ENCODE measurements at places on chromosomes 6 and 20.

- DNase-seq = peak; percentile 68
Measured at GRCh38 chr6:157912326-157912725, 69.3 kb upstream of the SYNJ2 start.

DNA sequence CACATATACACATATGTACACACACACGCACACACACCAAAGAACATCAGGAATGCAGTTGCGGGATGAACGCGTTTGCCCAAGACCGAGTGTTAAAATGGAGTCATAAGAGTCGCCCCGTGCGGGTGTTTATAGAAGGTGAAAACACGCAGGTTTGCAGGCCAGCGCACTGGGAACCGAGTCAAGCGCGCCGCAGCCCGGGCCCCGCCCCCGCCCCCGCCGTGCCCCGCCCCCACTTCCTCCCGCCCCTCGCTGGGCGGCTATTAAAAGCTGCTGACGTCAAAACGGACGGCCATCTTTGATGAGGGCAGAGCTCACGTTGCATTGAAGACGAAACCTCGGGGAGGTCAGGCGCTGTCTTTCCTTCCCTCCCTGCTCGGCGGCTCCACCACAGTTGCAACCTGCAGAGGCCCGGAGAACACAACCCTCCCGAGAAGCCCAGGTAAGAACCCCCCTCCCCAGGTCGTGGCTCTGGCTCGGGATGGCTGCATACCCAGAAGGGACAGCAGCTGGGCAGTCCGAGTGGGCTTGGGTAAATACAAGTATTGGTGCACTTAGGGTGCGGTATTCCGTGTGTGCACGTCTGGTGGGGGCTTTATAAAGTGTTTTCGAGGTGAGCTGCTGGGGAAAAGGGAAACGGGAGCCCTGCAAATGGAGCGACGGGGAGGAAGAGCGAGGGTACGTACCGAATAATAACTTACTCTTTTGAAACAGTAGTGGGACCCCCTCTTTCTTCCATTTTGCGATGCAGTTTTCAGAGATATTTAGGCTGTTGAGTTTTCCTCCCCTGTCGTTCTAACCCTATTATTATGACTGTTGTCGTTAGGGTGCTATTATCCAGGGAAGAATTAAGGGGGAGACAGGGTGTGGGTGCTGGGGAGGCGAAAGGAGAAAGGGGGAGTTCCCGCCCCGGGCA, at the start of gene SNAP25:
SNAP25 (plus strand) TSS at position 295 of the 916 bp plus-strand sequence. CDS start 56,662 bp downstream, outside the sequence.
- peak; percentile 83 for DNase-seq

GRCh38 chr20:40689100-40689942, at the start of gene MAFB:
Gene MAFB, minus strand, starts transcription at chr20:40689236. Its CDS starts 386 bp downstream, at chr20:40688850.
- peak; percentile 98 for DNase-seq

DNA sequence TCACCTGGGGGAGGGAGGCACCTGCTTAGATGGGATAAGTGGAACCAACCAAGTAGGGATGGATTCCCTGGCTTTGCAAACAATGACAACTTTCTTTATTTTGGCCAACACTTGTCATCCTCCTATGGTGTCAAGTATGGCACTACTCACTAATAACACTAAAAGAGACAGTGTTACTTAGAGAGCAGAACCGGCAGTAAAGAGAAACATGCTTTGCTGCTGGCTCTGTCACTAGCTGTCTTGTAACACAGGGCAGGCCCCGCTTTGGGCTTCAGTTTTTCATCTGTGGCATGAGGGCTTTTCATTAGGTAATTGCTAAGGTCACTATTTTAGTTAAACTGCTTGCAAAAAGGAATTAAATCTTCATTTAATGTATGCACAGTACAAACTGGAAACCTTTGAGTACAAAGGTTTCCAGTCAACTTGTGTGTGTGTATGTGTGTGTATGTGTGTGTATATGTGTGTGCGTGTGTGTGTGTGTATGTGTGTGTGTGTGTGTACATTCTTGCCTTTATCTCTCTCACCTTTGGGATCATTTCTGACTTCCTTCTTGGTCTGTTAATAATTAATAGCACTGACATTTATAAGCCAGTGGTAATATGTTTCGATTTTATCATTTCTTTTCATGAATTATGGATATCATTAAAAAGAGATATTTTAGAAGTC, 64.7 kb downstream of the BTBD3 start:
- DNase-seq = no peak

DNA sequence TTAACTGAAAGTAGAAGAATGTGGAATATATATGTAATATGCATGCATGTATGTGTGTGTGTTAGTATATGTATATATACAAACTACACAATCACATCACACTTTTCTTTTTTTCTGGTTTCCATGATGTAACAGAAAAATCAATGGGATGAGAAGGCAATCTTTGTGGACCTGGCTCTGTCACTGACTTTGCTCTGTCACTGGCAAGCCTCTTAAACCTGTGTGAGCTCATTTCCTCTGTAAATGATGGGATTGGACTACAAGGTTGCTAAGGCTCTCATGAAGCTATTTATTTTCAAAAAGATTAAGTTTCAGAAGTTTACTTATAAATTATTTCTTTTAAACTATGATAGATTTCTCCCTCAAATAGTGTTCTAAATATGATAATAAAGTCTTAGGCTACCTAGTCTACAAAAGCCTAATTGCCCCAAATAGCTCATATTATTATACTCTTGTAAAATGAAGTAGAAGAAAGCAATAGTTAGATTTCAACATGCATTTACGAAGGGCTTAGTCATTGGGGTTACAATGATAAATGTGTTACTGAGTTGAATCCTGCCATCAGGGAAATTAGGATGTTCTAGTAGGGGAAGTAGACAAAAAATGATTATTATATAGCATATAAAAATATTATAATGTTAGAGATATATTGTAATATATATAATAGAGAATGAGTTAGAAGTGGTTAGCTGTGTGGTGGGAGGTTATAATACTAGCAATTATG, 129.3 kb downstream of the AFG1L start:
- DNase-seq = peak; percentile 5

DNA sequence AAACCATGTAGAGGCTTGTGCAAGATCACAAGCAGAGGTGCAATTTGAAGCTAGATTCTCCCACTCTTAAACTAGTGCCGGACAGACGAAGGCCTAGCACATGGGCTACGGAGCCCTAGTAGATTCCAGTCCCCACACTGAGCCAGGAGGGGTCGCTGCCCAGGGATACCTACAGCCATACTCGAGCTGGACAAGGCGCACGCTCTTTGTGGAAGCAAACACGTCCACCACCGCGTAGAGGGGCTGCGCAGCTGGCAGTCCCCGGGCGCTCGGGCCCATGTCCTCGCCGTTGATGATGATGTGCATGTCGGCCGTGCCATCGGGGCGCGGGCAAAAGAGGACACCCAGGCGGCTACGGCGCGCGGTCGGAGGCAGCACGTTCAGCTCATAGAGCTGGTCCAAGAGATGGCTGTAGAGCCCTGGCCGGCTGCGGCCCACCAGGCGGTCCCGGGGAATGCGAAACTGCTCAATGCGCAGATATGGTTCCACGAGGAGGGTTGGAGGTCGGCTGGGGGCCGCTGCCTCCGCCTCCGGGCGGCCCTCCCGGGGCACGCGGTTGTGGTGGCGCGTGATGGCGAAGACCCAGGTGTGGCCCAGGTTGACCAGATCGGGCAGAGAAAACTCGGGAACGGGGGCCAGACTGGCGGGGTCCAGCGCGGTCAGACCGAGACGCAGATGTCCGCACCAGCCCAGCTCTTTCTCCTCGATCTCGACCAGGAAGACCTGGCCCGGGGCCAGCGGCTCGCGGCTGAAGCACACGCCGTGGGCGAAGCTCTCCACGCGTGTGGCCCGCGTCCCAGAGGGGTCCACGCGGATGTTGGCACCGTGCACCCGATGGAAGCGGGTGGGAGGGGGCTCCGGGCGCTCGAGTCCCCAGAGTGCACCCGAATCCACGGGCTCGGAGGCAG, 677 bp downstream of the NEURL2 start:
- DNase-seq = peak; percentile 93

DNA sequence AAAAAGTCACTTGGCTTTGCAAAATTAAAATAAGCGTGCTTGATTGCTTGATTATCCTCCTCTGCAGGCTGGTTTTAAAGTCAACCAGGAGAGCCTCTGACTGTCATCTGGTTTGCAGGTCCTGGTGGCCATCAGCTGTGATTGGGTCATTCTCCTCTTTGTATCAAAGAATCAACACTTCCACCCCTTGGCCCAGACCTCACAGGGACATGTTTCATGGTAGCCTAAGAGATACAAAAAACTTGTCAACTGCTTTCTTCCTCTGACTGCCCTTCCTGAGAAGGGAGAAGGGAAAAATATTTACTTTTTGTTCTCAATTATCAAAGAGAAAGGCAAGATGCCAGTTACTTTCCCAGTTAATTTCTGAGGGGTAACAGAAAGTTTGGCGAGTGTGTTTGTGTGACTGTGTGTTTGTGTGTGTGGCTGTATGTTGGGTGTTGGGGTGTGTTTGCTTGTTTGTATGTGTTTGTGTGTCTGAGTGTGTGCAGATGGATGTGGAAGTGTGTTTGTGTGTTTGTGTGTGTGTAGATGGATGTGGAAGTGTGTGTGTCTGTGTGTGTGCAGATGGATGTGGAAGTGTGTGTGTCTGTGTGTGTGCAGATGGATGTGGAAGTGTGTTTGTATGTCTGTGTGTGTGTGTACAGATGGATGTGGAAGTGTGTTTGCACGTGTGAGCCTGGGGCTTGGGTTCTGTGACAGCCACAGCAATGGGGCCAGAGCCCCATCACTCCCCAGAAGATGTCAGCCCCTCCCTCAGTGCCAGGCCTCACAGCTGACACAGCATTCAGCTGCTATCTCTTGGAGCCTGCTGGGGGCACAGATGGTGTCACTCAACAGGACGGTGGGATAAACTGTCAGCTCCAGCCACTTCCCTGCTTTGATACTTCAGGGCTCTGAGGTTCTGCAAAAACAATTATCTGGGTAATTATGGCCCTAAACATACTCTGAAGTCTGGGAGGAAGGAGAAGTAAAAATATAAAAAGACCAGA, 98.6 kb upstream of the RNF24 start:
- DNase-seq = peak; percentile 71

DNA sequence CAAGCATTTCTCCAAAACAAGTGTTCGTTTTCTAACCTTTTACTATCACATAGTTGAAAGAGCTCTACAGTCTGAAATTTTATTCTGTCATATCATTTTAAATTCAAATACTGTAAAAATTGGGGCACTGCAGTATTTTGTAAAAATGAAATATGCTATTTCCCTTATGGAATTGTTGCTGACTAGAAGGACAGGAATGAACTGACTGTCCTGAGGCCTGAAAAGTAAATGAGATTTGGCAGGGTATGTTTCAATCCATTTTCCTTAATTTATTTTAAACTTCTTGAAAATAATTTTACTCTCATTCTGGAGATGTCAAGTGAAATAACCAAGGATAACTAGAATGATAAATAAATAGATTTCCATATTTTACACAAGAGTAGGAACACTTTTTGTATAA, 11.9 kb upstream of the PNRC1 start:
- no peak for DNase-seq

DNA sequence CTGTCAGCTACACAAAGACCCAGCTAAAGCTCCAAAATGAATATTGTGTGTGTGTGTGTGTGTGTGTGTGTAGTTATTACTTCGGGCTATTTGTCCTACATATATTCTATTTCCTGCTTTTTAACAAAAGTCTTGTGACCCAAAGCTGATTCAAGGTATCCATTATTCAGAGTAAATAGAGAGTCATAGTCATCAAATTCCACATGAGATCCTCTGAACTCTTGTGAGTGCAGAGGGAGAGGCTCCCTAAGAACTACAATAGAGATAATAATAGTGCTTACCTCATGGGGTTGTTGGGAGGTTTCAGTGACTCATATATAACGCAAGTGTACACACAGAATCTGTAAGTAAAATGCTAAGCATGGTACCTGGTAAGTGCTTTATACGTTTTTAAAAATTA, 95.6 kb upstream of the SHLD1 start:
- DNase-seq = peak; percentile 55

DNA sequence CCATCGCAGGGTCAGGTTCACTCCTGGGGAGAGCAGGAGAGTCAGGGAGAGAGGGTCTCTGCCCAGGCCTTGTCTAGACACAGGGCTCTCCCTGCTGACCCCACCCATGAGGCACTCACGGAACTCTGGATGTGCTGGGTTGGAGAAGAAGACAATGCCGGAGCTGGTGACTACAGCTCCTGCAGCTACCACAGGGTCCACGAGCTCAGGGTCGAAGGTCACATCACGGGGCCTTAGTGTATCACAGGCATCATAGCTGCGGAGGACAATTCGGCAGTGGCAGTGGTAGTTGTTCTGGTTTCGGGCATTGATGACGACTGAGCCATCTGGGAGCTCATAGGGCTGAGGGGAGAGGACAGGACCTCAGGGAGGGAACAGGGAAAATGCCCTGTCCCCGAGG, 2.7 kb downstream of the NEU1 start:
- DNase-seq = no peak

GRCh38 chr20:57618764-57619050, 1.5 kb downstream of the ZBP1 start:
- DNase-seq = no peak

DNA sequence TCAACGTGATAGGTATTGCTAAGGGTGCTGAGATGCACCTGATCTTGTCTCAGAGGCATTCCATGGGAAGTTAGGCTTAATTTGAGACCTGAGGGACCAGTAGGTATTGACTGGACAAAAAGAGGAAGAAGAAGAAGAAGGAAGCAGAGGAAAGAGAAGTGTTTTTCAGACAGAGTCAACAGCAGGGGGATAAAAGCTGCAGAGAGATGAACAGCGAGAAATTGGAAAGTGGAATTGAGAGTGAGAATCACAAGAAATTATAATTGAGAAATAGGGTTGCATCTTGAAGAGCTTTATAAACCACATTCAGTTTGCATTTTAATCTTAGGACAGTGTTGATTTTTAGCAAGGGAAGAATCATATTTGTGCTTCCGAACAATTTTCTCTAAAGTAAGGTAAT, 254.0 kb downstream of the CD83 start:
- DNase-seq = no peak

- DNase-seq = no peak
Measured at GRCh38 chr6:44851176-44851575, 463.7 kb downstream of the CDC5L start.

- no peak for DNase-seq
Measured at GRCh38 chr6:71299541-71300470, 11.2 kb downstream of the OGFRL1 start.

- peak; percentile 79 for DNase-seq
Measured at GRCh38 chr6:101296169-101296960, 97.1 kb upstream of the GRIK2 start.

- DNase-seq = no peak
Measured at GRCh38 chr20:48766961-48767960, 60.5 kb downstream of the PREX1 start.

DNA sequence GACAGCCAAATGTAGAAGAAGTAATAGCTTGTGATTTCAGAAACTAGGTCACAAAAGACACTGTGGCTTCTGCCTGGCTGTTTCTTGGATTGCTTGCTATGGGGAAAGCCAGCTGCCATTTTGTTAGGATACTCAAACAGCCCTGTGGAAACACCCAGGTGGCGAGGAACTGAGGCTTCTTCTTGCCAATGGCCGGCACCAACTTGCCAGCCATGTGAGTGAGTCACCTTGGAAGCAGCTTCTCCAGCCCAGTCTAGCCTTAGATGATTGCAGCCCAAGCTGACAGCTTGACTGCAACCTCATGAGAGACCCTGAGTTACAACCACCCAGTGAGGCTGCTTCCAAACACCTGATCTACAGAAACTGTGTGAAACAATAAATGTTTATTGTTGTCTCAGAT, 11.9 kb upstream of the KIAA1755 start:
- no peak for DNase-seq

Measured in muscle of leg (tissue), 16 donors.